ENCODE measurements at places on chromosomes 3 and 15.

- DNase-seq, result no peak
Measured at GRCh38 chr15:70142072-70142321, 44.3 kb upstream of the TLE3 start.

DNA sequence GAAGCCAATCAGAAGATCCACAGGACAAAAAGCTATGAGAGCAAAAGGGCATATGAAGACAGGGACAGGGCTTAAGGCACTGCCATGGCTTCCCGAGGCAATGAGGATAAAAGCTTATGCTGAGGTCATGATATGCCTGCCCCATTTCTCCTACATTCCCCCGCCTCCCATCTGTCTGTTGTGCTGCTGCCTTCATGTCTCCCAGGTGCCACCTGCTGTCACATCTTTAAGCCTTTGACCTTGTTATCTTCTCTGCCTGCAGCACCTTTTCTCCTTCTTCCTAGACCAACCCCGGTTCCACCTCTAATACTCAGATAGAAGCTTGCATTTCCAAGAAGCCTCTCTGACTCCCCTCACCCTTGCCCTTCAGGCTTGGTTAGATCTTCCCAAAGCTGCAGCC lies 213.8 kb downstream of the ARRDC4 start:
- peak; percentile 68 for DNase-seq

GRCh38 chr3:133469140-133469731 lies 69.4 kb downstream of the BFSP2 start:
- DNase-seq, result no peak

DNA sequence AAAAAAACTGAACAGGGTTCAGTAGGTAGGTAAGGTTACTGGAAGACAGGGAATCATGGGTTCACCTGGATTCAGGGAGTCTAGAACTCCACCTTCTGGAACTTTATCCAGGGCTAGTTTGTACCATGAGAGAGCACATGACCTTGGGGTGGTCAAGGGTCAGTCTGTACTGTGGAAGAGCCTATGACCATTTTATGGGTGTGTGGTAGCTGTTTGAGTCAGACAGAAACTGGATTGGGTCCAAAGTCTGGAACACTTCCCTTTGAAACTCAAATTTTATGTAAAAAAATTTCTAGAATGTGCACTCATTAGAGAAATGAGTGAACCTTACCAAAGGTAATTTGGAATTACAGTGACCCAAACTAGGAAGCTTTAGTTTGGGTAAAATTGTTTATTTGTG lies 486.0 kb upstream of the AGTR1 start:
- DNase-seq, result no peak

DNA sequence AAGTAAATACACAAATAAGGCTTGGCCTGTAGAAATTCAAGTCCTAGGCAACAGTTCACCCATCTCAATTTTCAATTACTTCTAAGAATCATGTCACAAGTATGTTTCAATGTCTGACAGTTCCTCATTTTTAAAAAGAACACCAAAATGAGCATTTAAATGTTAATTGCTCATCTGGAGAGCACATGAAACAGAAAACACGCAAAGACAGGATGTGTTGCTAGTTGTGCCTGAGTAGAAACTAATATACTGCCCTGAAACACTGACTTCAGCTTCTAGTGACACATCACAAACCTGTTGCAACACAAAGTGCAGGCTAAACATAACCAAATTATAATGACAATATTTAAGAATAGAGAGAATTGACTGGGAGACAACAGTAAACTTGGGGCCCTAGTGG lies 167.3 kb upstream of the THBS1 start:
- no peak for DNase-seq

DNA sequence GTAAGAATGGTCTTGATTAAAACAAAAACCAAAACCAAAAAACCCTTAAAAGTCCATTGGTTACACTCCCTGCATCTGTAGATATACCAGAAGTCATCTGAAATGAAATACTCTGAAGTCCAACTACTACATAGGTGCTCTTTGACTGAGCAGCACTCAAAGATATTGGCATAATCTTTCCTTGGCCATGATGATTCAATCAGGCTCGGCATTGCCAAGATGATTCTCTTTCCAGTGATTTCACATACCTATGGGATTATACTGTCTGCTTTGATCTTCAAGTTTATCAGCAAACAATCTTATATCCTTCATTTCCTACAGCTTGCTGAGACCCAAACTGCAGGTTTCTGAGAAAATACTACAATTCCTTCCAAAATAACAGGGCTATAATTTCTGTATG lies 35.9 kb upstream of the DIPK2A start:
- DNase-seq, result no peak

GRCh38 chr15:60362321-60363086 lies 35.3 kb downstream of the ANXA2 start:
- no peak for DNase-seq

DNA sequence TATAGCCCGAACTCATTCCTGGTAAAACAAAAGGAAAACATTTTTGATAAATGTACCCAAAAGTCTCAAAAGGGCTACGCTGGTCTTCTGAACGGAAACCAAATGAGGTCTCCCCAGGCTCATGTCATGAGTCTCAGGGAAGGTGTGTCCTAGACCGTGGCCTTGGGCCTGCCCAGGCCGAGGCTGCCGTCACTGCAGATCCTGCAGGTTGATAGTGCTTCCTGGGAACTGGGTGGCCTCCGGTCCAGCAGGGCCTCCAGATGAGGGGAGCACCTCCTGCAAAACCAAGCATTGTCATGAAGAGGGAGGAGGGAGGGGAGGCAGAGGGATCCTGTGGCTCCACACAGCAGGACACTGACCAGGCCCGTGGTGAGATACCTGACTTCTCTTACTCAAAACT lies 37.5 kb downstream of the ZXDC start:
- no peak for DNase-seq

DNA sequence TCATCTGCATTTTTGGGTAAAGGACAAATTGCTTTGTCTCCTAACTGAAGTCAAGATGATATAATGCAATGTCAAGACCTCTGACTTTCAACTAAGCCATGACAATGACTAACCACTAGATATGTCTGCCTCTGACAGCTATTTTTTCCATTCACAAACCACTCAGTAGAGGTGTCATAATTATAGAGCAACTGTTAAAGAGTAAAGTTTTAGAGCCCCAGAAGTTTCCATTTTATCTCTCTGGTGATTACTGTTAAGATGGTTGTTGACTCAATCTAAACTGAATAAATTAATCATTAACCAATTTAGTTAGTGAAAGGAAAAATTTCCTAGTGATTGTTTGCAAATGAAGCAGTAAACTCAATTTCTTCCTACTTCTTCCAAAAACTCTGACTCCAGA lies 779.9 kb downstream of the GRM7 start:
- DNase-seq, result no peak

- no peak for DNase-seq
Measured at GRCh38 chr3:123590685-123591450, 6.0 kb upstream of the HACD2 start.

DNA sequence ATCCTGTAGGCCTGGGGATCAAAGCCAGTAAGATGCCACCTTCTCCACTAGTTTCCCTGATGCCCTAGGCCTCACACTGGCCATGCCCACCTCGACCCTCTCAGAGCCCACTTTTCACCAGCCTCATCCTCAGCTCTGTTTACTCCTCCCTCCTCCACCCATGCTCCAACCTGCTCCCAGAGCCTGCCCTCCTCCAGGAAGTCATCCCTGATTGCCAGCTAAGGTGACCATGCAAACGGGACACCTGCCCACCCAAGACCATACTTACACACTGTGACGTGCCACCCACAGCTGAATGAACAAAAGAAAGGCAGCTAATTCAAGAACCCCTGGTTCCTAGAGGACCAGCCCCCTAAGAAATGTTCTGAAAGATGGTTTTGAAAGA lies 9.1 kb downstream of the PLCD1 start:
- no peak for DNase-seq

DNA sequence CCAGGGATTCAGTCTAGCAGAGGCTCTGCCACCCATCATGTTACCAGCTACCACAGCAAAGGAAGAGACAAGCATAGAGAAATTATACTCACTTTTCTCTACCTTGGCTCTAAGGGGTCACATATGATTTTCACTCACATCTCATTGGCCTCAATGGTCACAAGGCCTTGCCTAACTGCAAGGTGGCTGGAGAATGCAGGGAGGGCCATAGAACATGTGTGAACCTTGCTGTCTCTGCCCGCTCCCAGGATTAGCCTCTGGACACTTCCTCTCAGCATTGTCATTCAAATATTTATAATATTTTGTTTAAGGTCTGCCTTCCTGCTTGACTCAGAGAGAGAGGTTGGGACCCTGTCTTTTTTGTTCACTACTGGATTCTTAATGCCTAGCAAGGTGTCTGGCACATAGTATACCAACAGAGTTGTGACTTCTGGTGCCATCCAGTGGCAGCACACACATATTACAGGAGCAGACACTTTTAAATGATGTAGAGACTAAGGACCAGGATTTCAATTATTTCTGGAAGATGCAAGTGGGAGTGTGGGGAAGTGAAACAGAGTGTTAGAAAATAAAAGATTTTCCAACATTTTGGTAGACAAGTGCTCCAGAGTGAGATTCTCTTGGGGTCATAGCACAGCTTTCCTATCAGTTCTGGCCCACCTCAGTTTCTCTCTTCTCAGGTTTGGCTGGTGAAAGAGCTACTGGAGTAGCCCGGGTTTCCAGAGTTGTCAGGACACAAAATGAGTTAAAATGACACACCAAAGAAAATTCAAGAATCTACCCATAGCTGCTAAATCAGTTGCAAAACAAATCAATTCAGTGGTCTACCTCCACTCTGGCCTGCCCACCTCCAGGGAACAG lies 119.0 kb upstream of the RASGRP1 start:
- no peak for DNase-seq

GRCh38 chr3:13134879-13135206 lies 61.6 kb upstream of the IQSEC1 start:
- DNase-seq, result no peak

GRCh38 chr15:77282333-77282732 lies 137.6 kb downstream of the PEAK1 start:
- no peak for DNase-seq

- no peak for DNase-seq
Measured at GRCh38 chr3:126917232-126917804, 65.6 kb upstream of the PLXNA1 start.

GRCh38 chr3:42505849-42506410 lies 3.5 kb downstream of the VIPR1 start:
- DNase-seq, result no peak

DNA sequence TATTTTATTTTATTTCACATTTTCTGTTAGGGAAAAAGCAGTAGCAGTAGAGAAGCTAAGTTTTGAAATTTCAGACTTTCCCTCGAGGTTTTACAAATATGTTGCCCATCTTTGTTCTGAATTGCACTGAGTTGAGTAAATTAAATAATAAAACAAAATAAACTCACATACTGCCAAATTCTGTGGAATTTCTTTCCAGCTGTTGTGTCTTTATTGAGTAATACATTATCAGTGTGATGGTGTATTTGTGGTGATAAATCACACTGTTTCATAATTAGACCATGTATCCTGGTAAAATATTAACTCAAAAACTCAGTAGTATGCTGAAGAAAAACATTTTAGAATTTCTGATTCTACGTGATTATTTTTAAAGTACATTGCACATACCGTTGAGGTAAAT lies 592.1 kb downstream of the SI start:
- DNase-seq, result no peak

- no peak for DNase-seq
Measured at GRCh38 chr15:90557186-90558084, 27.7 kb downstream of the CRTC3 start.

DNA sequence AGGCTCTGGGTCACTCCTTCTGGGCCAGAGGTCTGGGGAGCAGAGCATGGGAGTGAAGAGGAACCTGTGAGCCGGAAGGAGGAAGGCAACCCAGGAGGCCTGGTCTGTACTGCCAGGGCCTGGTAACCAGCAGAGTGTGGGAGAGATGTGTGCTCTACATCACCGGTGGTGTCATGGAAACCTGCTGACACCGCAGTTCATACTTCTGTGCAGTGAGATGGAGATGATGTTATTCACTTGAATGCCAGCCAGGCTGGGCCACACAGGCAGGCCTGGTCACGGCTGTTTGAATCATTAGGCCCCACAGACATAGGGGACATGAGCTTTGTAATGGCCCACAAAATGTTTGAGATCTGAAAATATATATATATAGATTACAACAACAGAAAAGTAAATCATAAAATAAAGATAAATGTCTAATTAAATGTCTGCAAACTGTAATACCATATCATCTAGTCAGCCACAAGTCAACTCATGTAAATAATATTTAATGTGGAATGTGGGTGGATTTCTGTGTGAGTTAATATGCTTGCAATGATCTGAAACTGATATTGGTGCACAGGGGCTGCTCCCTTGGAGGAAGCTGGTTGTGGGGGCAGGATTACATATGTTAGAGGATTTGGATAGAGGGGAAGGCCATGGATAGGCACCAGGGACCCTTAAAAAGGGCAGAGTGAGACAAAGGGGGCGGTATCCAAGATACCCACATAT lies 108.5 kb upstream of the PFN2 start:
- no peak for DNase-seq

DNA sequence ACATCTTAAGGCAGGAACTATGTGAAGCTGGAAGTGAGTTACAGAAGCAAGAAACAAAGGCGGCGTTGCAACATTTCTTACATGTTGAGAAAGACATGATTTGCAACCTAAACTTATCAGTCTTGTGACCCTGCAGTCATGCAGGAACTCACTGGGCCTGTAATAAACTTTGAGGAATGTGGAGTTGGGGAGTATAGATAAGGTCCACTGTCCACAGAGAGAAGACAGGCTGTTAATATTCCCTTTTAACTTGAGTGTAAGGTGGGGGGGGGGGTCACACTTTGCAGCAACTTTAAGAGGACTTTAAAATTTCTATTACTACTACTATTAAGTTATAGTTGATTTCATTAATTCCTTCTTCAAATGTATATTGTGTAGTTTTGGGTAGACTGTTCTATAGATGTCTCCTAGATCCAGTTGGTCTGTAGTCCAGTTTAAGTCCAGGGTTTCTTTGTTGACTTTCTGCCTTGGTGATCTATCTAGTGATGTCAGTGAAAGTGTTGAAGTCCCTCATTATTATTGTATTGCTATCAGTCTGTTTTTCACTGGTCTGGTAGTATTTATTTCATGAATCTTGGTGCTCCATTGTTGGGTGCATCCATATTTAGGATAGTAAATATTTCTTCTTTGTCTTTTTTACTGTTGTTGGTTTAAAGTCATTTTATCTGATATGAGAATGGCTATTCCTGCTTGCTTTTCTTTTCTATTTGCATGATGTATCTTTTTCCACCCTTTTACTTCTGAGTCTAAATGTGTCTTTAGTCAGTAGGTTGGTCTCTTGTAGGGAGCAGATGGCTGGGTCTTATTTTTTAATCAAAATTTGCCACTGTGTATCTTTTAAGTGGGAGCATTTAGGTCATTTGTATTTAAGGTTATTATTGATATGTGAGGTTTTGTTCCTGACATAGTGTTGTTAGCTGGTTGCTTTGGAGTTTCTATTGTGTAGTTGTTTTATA lies 15.6 kb upstream of the FAM98B start:
- no peak for DNase-seq

DNA sequence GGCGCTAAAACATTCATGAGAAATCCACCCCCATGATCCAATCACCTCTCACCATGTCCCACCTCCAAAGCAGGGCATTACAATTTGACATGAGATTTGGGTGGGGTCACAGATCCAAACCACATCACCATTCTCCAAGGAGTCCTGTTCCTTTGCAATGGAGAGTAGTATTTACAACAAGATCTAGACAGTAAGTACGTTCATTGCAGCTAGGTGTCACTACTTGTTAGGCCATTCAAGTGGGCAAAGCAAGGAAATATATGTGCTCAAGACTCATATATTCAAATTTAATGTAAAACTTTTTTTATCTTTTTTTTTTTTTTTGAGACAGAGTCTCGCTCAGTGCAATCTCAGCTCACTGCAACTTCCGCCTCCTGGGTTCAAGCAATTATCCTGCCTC lies 79.3 kb downstream of the AQP9 start:
- peak; percentile 10 for DNase-seq

- DNase-seq, result no peak
Measured at GRCh38 chr3:44468572-44469520, 8.6 kb downstream of the ZNF445 start.

GRCh38 chr3:124168271-124168670 lies 176.3 kb upstream of the ROPN1 start:
- no peak for DNase-seq
